ENCODE measurements at places on chromosomes 2 and 18.

DNA sequence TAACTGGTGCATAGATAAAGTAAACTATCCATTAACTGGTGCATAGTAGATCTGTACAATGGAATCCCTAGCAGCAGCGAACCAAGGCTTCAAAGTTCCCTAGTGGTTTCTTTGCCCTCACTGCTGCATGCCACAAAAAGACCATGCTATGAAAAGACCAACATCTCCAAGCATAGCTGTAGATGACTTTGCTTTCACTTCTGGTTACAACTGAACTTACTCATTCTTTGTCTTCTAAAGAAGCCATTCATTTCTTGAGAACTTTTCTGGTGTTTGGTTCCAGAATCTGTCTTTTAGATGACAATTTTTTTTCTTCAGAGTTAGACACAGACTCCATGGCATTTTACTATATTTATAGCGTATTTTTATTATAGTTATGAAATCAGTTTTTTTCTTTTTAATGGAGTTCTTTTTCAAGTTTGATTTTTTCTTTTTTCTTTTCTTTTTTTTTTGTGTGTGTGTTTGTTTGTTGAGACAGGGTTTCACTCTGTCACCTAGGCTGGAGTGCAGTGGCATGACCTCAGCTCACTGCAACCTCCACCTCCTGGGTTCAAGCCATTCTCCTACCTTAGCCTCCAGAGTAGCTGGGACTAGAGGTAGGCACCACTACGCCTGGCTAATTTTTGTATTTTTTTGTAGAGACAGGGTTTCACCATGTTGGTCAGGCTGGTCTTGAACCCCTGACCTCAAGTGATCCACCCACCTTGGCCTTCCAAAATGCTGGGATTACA lies 63.6 kb downstream of the SLC35F5 start:
- no peak for DNase-seq

DNA sequence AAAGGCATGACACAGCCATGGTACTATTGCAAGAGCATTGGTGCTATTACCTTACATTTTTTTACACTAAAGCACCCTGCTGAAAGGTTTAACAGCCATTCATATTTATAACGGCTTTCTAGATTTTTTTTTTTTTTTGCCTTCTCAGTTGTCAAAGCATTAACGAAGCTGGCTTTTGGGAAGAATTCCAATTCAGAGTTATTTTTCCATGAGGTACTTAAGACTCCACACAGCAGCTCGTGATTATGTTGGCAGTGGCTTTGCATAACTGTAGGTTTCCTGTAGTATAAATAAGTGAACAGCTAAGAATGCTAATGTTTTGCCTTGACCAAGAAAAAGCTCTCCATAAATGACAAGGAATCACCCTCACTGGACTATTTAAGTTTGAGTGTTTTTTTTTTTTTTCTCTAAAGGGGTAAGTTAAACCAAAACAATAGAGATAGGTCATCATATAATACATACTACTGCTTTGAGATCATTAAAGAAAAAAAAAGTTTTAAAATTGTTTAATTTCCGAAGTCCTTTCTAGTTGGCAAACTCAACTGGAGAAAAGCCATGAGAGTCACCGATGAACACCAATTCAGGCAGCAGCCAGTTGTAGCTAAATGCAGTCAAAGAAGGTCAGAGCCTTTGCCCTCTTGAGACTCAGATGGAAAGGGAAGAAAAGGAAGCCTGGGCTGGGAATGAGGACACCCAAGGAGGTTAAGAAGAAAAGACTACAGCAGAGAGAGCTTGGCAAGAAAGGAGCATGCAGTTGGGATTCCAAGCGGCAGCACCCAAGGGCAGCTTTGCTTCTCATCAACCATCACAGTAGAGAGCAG lies 187.4 kb upstream of the NCKAP5 start:
- peak; percentile 39 for DNase-seq

GRCh38 chr2:191922736-191923651 lies 76.1 kb upstream of the CAVIN2 start:
- no peak for DNase-seq

GRCh38 chr2:212683346-212684097 lies 144.9 kb upstream of the ERBB4 start:
- peak; percentile 50 for DNase-seq

- DNase-seq, result peak; percentile 49
Observed at GRCh38 chr2:173254659-173255058, 100.0 kb upstream of the CDCA7 start.

DNA sequence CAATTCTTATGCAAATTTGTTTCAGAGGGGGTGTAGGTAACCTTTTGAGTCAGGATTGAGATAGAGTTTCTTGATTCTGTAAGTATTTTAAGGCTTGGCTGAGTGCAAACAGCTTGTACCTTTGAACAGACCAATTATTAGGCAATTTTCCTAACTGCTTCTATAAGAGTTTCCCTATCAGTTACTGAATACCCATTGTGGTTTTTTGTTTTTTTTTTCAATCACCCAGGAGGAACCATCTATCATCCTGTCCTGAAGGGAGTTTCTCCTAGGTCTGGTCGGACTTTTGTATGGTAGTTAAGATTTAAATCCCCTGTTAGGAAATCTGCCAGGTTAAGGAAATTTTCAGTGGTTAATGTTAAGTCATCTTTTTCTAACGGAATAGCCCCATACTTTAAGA lies 319.4 kb upstream of the SLC39A10 start:
- DNase-seq, result no peak

- no peak for DNase-seq
Observed at GRCh38 chr2:201523506-201523905, 72.0 kb downstream of the STRADB start.

Data from RPMI7951 (cell line).